ENCODE measurements at places on chromosomes 2 and 18. TPM values are rescaled to one million over a fixed set of nuclear protein-coding genes. Genes with fewer than 3 reads are reported as not detected.

- no peak overlapping the region for H3K4me3 ChIP-seq
- no peak for DNase-seq
- peaks cover 11% of the 10 kb centered on the region for H3K4me1 ChIP-seq
- H3K27ac ChIP-seq, result no peak overlapping the region
- H3K27me3 ChIP-seq, result no peaks in the 10 kb centered on the region
Observed at GRCh38 chr18:36833120-36833519, 4.2 kb downstream of the KIAA1328 start.

CKAP2L gene
- 5.5 TPM for total RNA-seq

- H3K36me3 ChIP-seq, result no peaks in the 10 kb centered on the region
- no peak for DNase-seq
- peaks cover 2% of the 10 kb centered on the region for H3K27me3 ChIP-seq
- no peak overlapping the region for H3K27ac ChIP-seq
- peaks cover 3% of the 10 kb centered on the region for H3K4me1 ChIP-seq
Observed at GRCh38 chr18:55110436-55110835, 151.2 kb upstream of the CCDC68 start.

DNA sequence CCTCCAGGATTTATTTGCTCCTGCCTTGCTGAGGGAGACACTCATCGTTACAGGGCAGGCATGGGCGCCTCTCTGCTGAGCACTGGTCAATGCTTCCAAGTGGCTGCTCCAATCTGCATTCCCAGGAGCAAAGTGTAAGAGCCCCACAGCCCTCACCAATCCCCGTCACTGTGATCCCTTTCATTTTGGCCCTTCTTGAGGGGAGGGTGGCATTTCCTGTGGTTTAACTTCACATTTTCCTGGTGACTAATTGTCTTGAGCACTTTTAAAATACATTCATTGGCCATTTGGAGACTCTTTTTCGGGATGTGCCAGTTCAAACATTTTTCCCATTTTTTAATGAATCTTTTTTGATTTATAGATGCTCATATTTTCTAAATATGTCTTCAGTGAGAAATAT lies 33.0 kb downstream of the TPO start:
- H3K4me1 ChIP-seq, result no peaks in the 10 kb centered on the region
- peaks cover 9% of the 10 kb centered on the region for H3K27me3 ChIP-seq
- no peaks in the 10 kb centered on the region for H3K36me3 ChIP-seq
- no peak overlapping the region for H3K4me3 ChIP-seq

DNA sequence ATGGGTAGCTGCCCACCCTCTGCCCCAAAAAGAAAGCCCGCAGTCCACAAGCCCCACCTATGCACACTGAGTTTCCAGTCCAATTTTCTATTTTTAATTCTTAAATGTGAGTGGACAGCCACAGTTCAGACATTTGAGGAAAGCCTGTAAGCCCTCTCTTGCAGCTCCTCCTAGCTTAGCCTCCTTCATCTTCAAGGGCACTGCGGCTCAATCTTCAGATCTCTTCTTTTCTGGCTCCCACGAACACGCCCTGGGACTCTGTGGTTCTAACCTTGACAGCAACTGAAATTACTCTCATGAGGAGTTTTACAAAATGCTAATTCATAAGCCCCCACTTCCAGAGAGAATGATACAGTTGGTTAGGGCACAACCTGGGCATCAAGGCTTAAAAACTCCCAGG lies 144.0 kb downstream of the MSH2 start:
- no peak for DNase-seq
- H3K36me3 ChIP-seq, result peaks cover 10% of the 10 kb centered on the region
- no peak overlapping the region for H3K4me3 ChIP-seq
- H3K27me3 ChIP-seq, result peaks cover 5% of the 10 kb centered on the region
- peaks cover 2% of the 10 kb centered on the region for H3K4me1 ChIP-seq
- H3K27ac ChIP-seq, result no peak overlapping the region

DNA sequence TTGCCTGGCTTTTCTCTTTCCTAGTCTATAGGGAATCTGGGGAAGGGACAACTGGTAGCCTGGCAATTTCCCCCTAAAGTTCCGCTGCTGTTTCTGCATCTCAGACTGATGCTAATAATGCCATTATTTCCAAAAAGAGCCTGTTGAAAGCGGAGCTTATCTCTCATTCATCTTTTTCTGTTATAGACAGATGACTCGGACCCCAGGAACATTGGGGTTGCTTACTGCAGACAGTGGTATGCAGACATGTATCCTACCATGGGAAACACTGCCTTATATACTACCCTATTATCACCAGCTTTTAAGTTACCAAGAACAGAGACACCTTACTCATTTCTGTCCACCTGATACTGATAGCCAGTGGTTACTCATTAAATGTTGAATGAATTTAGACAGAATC lies 15.3 kb downstream of the ETAA1 start:
- H3K27me3 ChIP-seq, result peaks cover 1% of the 10 kb centered on the region
- H3K4me1 ChIP-seq, result no peaks in the 10 kb centered on the region
- no peaks in the 10 kb centered on the region for H3K36me3 ChIP-seq
- no peak overlapping the region for H3K4me3 ChIP-seq
- no peak for DNase-seq

DNA sequence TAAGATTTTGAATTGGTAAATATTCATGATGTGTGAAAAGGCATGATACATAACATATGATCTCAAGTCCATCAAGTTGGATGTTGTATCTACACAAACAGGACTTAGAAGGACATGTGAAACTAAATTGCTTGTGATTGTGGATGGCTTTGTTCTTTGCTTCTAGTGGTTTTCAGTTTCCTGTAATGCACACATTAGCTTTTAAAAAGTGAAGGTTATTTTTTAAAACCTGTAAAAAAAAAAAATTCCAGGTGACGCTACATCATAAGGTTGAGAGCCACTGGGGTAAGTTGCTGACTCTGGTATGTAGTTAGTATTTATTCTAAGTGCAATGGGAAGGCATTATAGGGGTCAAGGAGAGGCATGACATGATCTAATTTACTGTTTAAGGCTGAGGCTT lies 48.4 kb upstream of the TMEM247 start:
- H3K4me3 ChIP-seq, result no peak overlapping the region
- no peaks in the 10 kb centered on the region for H3K4me1 ChIP-seq
- DNase-seq, result no peak
- no peak overlapping the region for H3K27ac ChIP-seq
- peaks cover 1% of the 10 kb centered on the region for H3K27me3 ChIP-seq

DNA sequence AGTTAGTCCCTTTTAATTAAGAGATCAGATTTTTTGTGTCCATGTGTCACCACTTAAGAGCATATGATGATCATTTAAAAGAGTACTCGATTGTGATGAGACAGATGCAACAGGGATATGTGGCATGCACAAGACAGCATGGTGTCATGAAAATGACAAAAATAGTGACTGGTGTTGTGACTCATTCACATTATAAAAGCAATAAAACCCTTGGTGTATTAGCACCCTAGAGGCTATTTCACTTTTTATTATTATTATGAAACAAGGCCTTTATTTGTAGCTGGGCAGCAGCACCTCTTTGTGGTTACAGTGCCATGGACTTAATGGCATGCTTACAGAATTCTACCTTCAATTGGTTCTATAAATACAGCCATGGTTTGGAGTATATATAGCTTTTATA lies 1296.0 kb upstream of the ZEB2 start:
- H3K27ac ChIP-seq, result no peak overlapping the region
- no peak overlapping the region for H3K4me3 ChIP-seq
- peaks cover 18% of the 10 kb centered on the region for H3K4me1 ChIP-seq

KIAA1328 gene
- 9.2 TPM for total RNA-seq

HYCC2 gene
- 25.1 TPM for total RNA-seq

FSIP2 gene
- 9.0 TPM for total RNA-seq

DNA sequence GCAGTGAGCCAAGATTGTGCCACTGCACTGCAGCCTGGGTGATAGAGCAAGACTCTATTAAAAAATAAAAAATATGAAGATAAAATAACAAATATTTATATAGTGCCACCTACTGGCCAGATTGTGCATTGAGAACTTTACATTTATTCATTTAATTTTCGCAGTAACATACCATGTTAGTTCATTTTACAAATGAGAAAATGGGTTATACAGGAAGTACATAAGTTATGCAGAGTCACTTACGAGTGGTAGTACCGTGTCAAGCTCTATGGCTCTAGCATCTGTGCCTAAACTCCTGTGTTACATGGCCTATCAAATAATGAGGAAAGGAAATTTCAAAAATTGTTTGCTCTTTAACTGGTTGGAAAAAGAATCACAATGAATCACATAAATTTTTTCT lies 27.9 kb downstream of the RIF1 start:
- no peaks in the 10 kb centered on the region for H3K27me3 ChIP-seq
- H3K4me3 ChIP-seq, result no peak overlapping the region
- H3K27ac ChIP-seq, result no peak overlapping the region
- peaks cover 30% of the 10 kb centered on the region for H3K36me3 ChIP-seq
- no peaks in the 10 kb centered on the region for H3K4me1 ChIP-seq

- peaks cover 2% of the 10 kb centered on the region for H3K27me3 ChIP-seq
- no peak for DNase-seq
- no peaks in the 10 kb centered on the region for H3K4me1 ChIP-seq
- no peak overlapping the region for H3K4me3 ChIP-seq
- H3K27ac ChIP-seq, result no peak overlapping the region
Observed at GRCh38 chr2:11187083-11187619, 31.9 kb downstream of the SLC66A3 start.

GRCh38 chr2:173359231-173359630 lies 4.6 kb downstream of the CDCA7 start:
- peaks cover 7% of the 10 kb centered on the region for H3K4me1 ChIP-seq
- H3K36me3 ChIP-seq, result no peaks in the 10 kb centered on the region
- no peak overlapping the region for H3K27ac ChIP-seq
- H3K4me3 ChIP-seq, result no peak overlapping the region
- no peak for DNase-seq

- H3K27me3 ChIP-seq, result peaks cover 17% of the 10 kb centered on the region
- no peaks in the 10 kb centered on the region for H3K4me1 ChIP-seq
- no peak overlapping the region for H3K4me3 ChIP-seq
Observed at GRCh38 chr2:113200236-113200635, 26.5 kb downstream of the PSD4 start.

Data from endothelial cell (in vitro differentiated cells).